ENCODE measurements at places on chromosomes 11 and 22. TPM values are rescaled to one million over a fixed set of nuclear protein-coding genes. Genes with fewer than 3 reads are reported as not detected.

Gene GRAP2
- total RNA-seq = 71.4 TPM

DNA sequence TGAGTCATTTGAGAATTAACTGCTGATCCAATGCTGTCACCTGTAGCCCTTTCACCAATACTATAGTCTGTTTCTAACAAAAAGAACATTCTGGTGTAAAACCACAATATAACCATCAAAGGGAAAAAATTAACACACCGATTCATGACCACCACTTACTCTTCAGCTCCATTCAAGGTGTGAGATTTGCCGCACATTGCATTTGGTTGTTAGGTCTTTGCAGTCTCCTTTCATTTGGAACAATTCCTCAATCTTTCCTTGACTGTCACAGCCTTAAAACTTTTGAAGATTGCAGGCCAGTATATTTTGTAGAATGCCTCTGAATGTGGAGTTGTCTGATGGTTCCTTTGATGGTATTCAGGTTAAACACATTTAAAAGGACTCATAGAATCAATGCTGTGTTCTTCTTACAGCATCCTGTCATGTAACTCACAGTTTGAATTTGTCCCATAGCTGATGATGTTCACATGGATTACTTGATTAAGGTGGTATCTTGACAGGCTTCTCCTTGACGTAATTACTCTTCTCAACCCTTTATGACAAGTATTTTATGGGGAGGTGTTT is 63.6 kb downstream of the TNRC6B start:
- no peak for DNase-seq

- DNase-seq = no peak
Observed at GRCh38 chr22:24521791-24522245, 26.7 kb downstream of the UPB1 start.

- DNase-seq = peak; percentile 82
Observed at GRCh38 chr11:118438314-118438931, 2.1 kb downstream of the KMT2A start.

Gene KRTAP5-2
- total RNA-seq = not detected

GRCh38 chr11:129933891-129934290 is 38.5 kb upstream of the NFRKB start:
- DNase-seq = no peak

- DNase-seq = no peak
Observed at GRCh38 chr11:30983143-30983542, 386.4 kb downstream of the DCDC1 start.

Measured in K562 (cell line).